Thymus (tissue), 14 donors: ENCODE measurements at places on chromosomes 3 and 15. TPM values are rescaled to one million over a fixed set of nuclear protein-coding genes. Genes with fewer than 3 reads are reported as not detected.

The SLC12A1 gene
- total RNA-seq, result 0.05 TPM

The ERICH6 gene
- total RNA-seq, result 0.14 TPM

The ZCWPW2 gene
- total RNA-seq, result 0.24 TPM

The USP8 gene
- total RNA-seq, result 37.4 TPM

The CSK gene
- total RNA-seq, result 39.2 TPM

The ECE2 gene
- not detected for total RNA-seq

The TM4SF4 gene
- total RNA-seq, result 0.09 TPM

DNA sequence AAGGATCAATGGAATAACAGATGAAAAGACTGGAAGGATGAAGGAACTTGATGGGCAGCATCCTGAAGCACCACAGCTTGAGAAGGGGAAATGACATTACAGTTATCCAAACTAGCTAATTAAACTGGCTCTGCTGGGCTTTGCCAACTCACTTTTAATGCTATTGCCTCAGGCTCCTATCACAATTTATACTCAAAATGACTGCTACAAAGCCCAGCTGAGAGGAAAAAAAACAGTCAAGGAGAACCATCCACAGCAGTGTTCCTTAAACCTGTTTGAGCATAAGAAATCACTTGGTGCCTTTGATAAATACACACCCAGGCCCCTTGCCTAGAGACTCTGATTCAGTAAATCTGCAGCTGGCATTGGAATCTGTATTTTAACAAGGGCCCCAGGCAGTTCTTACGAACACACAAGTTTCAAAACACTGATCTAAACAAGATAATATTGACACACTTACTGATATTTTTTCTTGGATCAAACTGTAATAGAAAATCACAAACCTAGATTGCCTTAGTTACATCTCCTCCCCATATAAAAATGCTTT is 85.8 kb downstream of the MB21D2 start:
- H3K4me1 ChIP-seq, result no peaks in the 10 kb centered on the region
- no peak overlapping the region for H3K4me3 ChIP-seq
- H3K36me3 ChIP-seq, result no peaks in the 10 kb centered on the region
- H3K27ac ChIP-seq, result no peak overlapping the region
- DNase-seq, result no peak

GRCh38 chr3:142566096-142566495 is 12.4 kb downstream of the ATR start:
- no peak for DNase-seq
- no peaks in the 10 kb centered on the region for H3K27me3 ChIP-seq
- no peak overlapping the region for H3K4me3 ChIP-seq
- H3K36me3 ChIP-seq, result peaks cover 7% of the 10 kb centered on the region
- no peak overlapping the region for H3K27ac ChIP-seq

DNA sequence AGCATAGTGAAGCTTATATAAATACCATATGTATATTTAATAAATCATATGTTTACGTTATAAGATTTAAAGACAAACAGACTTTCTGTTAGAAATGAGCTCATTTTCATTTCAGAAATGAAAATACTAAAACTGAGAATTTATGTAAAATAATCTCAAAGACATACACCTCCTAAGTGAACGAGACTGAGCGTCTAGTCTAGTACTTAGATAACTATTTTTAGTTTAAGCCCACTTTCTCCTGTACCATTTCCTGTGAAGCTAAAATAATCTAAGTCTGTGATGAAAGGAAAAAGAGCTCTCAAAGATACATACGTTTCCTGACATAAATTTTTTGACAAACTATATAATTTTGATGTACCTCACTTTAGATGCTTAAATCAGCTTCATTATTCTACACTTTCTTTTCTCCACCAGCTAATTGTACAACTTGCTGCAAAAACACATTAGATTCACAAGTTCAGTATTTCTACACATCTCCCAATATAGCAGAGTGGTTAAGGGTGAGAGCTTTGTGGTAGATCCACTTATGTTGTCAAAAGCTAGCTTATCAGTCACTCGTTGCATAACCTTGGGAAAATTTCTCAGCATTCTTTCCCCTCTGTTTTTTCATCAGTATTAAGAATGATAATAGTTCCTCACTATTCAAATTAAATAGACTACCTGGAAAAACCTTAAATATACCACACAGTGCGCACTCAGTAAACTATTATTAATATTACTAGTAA is 703.0 kb downstream of the PLOD2 start:
- H3K4me3 ChIP-seq, result no peak overlapping the region
- H3K36me3 ChIP-seq, result no peaks in the 10 kb centered on the region
- H3K27me3 ChIP-seq, result no peaks in the 10 kb centered on the region
- no peak for DNase-seq
- H3K4me1 ChIP-seq, result no peaks in the 10 kb centered on the region

DNA sequence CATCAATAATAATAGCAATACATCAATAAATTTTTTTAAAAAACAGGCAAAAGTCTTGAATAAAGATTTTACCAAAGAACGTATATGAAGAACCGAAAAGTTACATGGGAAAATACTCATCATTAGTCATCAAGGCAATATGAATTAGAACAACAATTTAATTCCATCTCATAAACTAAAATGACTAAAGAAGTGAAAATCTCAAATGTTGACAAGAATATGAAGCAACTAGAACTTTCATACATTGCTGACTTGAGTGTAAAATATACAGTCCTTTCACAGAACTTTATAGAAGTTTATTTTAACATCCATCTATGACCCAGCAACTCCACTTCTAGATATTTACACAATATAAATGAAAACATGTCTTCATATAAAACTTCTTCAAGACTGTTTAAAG is 35.3 kb upstream of the ABHD10 start:
- no peaks in the 10 kb centered on the region for H3K27me3 ChIP-seq
- no peak overlapping the region for H3K27ac ChIP-seq
- DNase-seq, result no peak
- no peaks in the 10 kb centered on the region for H3K36me3 ChIP-seq

DNA sequence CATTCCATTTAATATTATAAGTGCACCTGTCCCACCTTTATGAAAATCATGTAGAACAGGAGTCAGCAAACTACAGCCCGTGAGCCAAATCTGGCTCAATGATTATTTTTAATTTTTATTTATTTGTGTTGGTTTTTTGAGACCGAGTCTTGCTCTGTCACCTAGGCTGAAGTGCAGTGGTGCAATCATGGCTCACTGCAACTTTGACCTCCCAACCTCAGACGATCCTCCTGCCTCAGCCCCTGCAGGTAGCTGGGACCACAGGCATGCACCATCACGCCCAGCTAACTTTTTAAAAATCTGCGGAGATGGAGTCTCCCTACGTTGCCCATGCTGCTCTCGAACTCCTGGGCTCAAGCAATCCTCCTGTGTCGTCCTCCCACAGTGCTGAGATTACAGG is 42.0 kb downstream of the MYO1E start:
- no peaks in the 10 kb centered on the region for H3K36me3 ChIP-seq
- H3K27me3 ChIP-seq, result no peaks in the 10 kb centered on the region
- H3K27ac ChIP-seq, result no peak overlapping the region
- no peak for DNase-seq
- H3K4me1 ChIP-seq, result no peaks in the 10 kb centered on the region
